Right atrium auricular region (tissue), 2 donors: ENCODE measurements at places on chromosomes 7 and 10. TPM values are rescaled to one million over a fixed set of nuclear protein-coding genes. Genes with fewer than 3 reads are reported as not detected.
A peak's percentile ranks its signal among the peaks of the same experiment; 100 is the strongest.

Gene FKBP6
- not detected for total RNA-seq

Gene PANK1
- total RNA-seq = 7.4 TPM

Gene CPA4
- 2.0 TPM for total RNA-seq

DNA sequence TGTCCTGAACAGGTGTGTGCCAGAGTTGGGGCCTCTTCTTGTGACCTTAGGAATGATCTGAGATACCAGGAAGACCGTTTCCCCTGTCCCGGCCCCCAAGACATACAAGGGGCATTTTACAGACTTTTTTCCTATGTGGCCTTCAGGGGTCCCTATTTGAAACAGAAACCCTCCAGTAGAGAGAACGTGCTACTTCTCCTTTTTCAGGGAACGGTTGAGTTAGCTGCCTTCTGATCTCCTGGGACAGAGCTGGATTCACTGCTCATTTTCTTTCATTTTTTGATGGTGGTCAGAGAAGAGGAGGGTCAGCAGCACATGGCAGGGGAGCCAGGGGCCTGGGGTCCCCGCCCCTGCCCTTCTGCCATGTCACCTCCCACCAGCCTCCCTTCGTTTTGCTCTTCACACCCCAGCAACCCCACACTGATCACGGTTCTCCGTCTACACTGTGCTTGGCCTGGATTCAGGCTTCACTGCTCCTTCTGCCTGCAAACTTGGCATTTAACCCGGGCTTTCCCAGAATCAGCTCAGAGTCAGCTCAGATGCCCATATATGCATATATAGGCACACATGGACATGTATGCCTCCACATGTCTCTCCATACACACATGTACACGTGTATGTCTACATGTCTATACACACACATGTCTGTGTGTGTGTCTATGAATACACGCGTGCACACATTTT is 138.1 kb upstream of the BTBD16 start:
- H3K4me3 ChIP-seq = no peak overlapping the region
- peaks cover 40% of the 10 kb centered on the region for H3K36me3 ChIP-seq
- H3K27ac ChIP-seq = peak overlapping the region; percentile 88
- no peak for DNase-seq
- H3K4me1 ChIP-seq = no peaks in the 10 kb centered on the region

Gene SPDYE16
- not detected for total RNA-seq

- H3K36me3 ChIP-seq = no peaks in the 10 kb centered on the region
- H3K4me3 ChIP-seq = peak overlapping the region; percentile 53
- H3K27ac ChIP-seq = no peak overlapping the region
- peaks cover 33% of the 10 kb centered on the region for H3K4me1 ChIP-seq
- DNase-seq = no peak
- no peaks in the 10 kb centered on the region for H3K27me3 ChIP-seq
Observed at GRCh38 chr10:116274064-116274904, 1.3 kb upstream of the GFRA1 start.

Gene CYP2C18
- not detected for total RNA-seq

Gene RNF32
- 0.79 TPM for total RNA-seq

DNA sequence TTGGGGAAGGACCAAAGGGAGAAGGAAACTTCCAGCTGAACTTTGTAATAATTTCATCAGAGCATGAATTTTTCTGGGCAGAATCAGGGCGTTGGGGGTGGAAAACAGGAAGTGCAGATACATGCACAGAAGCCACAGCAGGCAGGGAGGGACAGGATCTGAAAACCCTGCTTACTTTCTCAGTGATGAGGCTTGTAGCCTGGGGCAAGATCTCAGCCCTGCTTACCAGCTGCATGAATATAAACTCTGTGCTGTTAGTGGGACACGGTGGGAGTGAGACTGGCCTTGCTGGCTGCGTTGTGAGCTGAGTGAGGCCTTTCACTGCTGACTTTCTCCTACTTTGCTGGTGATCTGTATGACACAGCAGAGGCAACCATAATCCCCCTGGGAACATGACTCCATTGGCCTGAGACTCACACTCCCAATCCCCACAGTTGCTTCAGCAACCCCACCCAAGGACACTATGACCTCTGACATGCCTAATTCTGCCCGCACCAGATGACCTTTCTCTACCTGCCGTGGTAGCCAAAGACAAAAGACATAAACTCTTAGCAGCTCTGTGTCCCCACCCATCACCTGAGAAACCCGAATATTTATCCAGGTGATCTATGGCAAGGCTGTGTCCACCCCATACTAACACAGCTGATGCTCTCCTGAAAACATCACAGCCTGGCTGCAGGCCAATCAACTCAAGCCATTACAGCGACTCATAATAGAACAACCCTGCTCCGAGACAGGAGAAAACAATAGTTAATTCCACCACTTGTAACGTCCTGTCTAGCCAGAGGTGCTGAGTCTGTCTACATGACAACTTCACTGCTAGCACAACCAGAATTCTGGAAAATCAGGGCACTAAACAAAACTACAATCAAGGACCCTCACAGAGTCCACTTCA is 190.7 kb upstream of the CHRM2 start:
- H3K27me3 ChIP-seq = no peaks in the 10 kb centered on the region
- no peak overlapping the region for H3K27ac ChIP-seq
- no peaks in the 10 kb centered on the region for H3K36me3 ChIP-seq

DNA sequence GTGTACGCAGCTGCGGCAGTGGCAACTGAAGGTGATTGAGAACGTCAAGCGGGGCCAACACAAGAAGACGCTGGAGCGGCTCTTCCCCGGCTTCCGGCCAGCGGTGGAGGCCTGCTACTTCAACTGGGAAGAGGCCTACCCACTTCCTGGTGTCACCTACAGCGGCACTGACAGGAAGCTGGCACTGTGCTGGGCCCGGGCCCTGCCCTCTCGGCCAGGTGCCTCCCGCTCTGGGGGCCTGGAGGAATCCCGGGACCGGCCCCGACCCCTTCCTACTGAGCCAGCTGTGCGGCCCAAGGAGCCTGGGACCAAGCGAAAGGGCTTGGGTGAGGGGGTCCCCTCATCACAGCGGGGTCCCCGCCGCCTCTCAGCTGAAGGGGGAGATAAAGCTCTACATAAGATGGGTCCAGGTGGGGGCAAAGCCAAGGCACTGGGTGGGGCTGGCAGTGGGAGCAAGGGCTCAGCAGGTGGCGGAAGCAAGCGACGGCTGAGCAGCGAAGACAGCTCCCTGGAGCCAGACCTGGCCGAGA is 6.5 kb downstream of the ZSWIM8 start:
- H3K4me1 ChIP-seq = no peaks in the 10 kb centered on the region
- no peak overlapping the region for H3K4me3 ChIP-seq
- DNase-seq = no peak
- H3K36me3 ChIP-seq = peaks cover 81% of the 10 kb centered on the region
- H3K27ac ChIP-seq = no peak overlapping the region

- no peak overlapping the region for H3K4me3 ChIP-seq
- DNase-seq = no peak
- no peak overlapping the region for H3K27ac ChIP-seq
- no peaks in the 10 kb centered on the region for H3K4me1 ChIP-seq
- no peaks in the 10 kb centered on the region for H3K36me3 ChIP-seq
Observed at GRCh38 chr10:38038107-38038931, 27.8 kb downstream of the ZNF33A start.

DNA sequence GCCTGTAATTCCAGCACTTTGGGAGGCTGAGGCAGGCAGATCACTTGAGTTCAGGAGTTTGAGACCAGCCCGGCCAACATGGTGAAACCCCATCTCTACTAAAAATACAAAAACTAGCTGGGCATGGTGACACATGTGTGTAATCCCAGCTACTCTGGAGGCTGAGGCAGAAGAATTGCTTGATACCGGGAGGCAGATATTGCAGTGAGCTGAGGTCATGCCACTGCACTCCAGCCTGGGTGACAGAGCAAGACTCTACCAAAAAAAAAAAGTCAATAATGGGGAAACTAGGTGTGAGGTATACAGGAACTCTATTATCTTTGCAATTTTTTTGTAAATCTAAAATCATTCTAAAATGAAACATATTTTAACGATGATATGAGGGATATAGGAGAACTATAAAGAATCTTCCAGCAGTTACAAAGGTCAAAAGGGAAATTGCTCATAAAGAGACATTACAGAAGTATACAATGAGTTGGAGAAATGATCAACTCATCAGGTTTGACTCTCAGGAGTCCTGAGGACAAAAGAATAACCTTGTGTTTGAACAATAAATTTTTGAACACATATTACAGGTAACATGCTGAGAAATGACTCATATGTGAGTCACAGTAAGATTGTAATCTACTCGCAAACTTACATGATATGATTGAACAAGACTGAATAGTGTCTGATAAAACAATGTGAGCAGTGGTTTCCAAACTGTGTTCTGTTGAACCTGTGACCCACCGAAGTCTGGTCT is 272.6 kb downstream of the FGFR2 start:
- DNase-seq = no peak
- no peaks in the 10 kb centered on the region for H3K27me3 ChIP-seq
- no peaks in the 10 kb centered on the region for H3K36me3 ChIP-seq
- no peak overlapping the region for H3K4me3 ChIP-seq
